ENCODE measurements at places on chromosomes 7 and 10.

DNA sequence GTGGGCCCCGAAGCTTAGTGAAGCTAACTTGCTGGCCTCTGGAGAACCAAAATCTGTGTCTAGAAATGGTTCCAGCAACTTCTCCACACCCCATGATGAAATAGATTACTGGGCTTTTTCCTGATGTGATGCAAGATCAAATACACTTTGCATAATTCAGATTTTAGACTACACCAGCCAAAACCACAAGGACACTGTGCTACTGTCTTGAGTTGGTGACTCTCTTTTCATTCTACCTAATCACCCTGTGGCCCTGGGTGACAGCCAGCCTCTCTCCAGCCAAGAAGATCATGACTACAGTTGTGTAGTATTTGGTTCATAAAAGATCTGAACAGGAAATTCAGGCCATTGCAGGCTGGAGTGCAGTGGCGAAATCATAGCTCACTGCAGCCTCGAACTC, 22.2 kb downstream of the AZGP1 start:
- DNase-seq, result no peak

DNA sequence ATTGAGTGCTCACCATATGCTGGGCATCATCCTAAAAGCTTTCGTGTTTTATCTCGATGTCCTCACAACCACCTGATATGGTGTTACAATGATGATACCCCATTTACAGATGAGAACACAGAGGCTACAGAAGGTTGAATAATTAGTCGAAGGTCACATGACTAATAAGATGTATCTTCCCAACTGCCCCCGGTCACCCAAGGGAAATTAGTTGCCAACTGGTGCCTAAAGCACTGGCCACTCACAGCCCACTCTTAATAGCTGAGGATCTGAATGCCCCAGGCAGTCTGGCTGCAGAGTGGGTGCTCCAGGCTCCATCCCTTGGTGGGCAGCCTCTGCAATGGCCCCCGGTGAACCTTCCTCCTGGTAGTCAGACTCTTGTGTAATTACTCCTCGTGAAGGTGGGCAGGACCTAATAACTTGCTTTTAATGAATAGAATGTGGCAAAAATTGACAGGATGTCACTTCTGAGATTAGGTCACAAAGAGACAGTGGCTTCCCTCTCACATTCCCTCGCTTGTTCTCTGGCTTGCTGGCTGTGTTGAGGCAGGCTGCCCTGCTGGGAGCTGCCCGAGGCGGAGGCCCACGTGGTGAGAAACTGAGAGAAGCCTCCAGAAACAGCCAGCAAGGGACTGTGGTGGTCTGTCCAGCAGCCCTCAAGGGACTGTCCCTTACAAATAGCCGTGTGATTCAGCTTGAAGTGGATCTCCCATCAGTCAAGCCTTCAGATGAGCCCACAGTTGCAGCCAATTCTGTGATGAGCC, 109.4 kb downstream of the ARHGAP22 start:
- DNase-seq, result no peak

- peak; percentile 15 for DNase-seq
These were observed 38.4 kb upstream of the PLXNA4 start for GRCh38 chr7:132614428-132615318.

- peak; percentile 52 for DNase-seq
These were observed 73.3 kb upstream of the GSDME start for GRCh38 chr7:24830440-24831050.

DNA sequence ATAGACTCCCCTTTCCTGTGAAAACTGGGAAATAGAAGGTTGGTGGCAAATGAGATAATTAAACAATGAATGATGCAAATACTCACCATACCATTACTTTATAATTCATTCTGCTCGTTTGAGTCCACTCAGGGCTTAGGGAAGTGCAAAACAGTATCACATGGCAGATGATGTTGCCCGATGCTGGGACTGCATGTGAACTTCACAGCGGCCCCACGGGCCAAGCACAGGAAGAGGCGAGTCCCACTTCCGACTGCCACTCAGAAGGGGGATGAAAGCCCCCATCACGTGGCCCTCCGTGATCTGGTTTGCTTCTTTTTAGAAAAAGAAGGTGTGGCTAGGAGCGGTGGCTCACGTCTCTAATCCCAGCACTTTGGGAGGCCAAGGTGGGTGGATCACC, 71.5 kb downstream of the PRPF18 start:
- DNase-seq, result no peak
